ENCODE measurements at places on chromosomes 16 and 17.

- DNase-seq: peak; percentile 37
Observed at GRCh38 chr17:38761612-38762011, 9.1 kb downstream of the PSMB3 start.

DNA sequence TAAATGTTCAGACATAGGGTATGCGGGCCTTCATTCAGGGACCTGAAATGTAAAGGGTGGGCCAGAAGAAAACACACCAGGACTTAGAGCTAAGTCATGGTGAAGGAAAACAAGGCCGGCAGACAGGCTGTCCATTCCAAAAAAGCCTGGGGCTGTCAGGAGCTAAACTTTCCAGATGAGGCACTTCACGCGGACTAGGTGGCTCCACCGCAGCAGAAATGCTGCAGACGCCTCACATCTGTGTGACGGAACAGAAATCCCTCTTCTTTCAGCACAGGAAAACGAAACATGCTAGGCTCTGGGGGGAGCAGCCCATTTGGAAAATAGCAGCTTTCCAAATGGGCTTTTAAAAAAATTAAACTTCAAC is 88.7 kb downstream of the HS3ST3A1 start:
- DNase-seq: no peak

DNA sequence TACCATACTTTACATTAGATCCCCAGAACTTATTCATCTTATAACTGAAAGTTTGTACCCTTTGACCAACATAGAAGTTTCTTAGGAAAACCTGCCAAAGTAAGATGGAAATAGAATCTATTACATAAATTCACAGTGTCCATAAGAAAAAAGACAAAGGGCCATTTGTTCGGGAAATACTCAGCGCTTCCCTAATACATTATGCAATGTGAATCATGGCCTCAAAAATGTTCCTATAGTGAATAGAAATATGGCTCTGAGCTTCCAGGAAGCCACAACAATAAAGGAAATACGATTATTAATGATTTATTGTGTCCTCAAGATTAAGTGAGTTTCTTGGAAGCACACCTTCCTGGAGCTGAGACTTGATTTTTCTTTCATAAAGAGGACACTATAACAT is 51.5 kb downstream of the GPRC5B start:
- DNase-seq: no peak

DNA sequence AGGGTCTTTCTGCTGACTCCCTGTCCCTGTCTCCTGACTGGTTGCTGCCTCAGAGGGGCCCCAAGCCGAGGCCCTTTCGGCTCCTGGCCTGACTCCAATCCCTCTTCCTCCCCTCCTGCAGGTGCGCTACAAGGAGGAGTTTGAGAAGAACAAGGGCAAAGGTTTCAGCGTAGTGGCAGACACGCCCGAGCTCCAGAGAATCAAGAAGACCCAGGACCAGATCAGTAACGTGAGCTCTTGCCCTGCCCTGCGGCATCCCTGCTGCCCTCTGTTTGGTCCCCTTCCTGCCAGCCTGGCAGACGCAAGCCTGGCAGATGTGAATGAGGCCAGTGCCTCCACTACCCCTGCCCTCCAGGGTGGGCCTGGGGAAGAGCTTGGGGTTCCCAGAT is 27.1 kb upstream of the LASP1NB start:
- DNase-seq: peak; percentile 42

GRCh38 chr17:28861393-28862203 is 6.8 kb downstream of the ERAL1 start:
- DNase-seq: no peak

- DNase-seq: no peak
Observed at GRCh38 chr16:54289945-54290832, 3.6 kb upstream of the IRX3 start.

- peak; percentile 68 for DNase-seq
Observed at GRCh38 chr16:77212741-77213541, 13.7 kb downstream of the SYCE1L start.

DNA sequence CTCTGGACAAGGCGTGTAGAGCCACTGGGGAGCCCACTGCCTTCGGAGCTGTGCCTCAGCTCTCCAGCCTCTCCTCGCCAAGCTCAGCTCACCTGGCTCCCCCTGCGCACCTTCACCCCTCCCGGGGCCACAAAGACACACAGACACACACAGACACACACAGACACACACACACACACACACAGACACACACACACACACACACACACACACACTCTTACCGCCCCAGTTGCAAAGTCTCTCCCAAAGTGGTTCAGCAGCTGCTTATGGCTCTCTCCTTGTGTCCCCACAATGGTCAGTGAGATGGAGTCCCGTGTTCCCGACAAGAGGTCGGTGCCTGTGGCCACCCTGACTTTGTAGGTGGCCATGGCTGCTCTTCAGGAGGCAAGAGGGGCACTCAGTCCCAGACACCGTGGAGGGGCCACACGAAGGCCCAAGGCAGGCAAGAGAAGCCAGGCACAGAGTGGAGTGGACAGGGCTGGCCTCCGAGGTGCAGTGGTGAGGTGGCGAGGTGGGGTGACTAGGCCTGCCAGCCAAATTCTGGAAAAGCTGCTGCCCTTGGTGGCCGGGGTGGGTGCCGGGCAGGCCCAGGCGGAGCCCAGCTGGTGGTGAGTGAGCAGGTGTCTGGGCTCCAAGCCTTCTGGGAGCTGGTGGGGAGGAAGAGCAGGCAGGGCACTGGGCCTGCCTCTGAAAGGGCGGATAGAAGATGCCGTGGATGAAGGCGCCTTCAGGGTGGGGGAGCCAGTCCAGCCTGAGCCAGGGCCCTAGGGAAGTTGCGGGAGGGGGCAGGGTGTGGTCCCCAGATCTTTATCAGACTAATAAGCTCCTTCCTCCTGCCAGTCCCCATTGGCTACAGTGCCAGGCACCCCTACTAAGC is at the start of gene ALOX12B:
Gene ALOX12B, minus strand, starts transcription at position 642 of the 877 bp plus-strand sequence. Its CDS starts 274 bp downstream, at position 368.
- DNase-seq: no peak

- DNase-seq: no peak
Observed at GRCh38 chr17:7712111-7712771, 5.3 kb upstream of the DNAH2 start.

DNA sequence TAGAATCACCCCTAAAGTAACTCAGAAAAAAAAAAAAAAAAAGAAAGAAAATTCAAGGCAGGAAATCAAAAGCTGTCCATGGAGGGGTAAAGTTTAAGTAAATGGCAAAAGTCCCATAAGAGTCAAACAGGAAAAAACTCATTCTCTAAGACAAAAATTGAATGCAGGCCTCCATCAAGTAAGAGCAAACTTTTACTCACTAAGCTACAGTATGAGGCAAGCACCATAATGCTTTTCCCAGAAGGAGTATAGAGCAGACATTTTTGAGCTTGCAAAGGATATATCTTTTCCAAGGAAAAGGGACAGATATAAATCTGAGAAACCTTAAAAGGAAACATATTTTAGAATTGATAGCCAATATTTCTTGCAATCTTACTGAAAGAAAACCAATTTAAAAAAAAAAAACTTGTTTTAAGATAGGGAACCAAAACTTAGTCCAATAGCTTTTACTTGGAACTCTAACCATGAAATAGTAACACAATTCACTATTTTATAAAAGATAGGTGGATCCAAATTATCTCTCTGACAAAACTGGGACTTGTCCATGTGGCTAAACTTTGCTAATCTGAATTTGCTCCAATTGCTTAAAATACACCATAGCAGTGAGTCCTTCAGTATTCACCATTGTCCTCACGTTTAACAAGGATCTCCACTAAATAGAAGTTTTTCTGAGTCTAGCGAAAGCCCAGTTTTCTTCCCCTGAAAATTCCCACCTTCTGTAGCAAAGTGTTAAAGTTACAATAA is 99.8 kb downstream of the CDH11 start:
- no peak for DNase-seq

Measured in CD4-positive, alpha-beta T cell treated with Interferon alpha-2 for 1 hour (primary cell).